ENCODE measurements at places on chromosomes 4 and X.
A peak's percentile ranks its signal among the peaks of the same experiment; 100 is the strongest.

DNA sequence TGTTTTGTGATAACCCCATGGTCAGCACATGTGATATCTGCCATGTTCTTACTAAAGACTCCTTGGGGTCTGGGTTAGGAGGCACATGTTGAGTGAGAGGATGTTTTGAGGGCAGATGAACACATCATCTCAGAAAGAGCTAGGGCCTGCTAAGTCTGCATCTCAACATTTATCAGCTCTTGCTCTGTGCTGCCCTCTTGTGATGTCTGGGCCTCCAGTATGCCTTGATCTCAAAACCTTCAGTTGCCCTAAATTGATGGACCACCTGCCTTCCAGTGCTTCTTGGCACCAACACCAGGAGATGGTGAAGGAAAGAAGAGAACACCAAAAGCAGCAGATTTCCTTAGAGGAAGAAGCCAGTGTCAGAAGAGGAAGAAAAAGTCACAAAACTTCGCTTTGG lies 22.5 kb downstream of the MID1 start:
- no peak for DNase-seq

DNA sequence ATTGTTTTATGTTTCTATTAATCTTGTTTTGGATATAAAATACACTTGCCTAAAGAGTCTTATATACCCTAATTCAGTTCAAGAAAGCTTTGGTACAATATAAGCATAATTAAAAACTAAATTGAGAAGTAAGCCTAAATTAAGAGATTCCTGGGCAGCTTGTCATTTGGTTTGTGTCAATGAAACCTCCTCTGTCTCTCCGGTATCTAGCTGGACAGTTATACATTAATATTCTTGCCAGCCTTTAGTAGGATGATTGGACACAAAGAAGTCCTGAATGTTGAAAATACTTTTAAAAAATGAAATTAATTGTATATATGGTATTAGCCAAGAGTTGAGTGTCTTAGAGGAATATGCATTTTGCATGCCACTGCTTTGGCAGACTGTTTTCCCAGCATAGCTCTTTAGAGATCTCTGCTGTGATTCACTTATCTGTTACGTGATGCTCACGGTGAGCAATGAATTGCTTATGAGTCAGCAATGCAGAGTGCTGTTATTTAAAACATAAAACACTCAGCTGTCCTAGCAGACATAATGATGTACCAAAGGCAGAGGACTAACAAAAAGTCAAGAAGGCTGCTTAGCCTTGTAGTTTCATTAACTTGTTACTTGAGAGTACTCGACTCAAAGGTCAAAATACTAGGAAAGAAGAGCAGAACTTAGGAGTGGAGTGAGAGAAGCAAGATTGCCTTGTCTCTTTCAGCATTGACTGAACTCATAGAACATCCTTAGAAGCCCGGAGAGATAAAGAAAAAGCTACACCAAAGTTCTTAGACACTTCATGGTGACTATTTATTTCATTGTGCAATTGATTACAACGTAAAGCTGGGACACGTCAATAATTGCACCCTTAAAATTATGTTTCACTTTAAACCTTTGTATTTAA lies 1296.1 kb upstream of the PCDH7 start:
- peak; percentile 15 for DNase-seq

- no peak for DNase-seq
Observed at GRCh38 chr4:37902212-37902611, 11.3 kb downstream of the TBC1D1 start.

- DNase-seq: peak; percentile 72
Observed at GRCh38 chr4:145230726-145231125, 50.3 kb upstream of the OTUD4 start.

DNA sequence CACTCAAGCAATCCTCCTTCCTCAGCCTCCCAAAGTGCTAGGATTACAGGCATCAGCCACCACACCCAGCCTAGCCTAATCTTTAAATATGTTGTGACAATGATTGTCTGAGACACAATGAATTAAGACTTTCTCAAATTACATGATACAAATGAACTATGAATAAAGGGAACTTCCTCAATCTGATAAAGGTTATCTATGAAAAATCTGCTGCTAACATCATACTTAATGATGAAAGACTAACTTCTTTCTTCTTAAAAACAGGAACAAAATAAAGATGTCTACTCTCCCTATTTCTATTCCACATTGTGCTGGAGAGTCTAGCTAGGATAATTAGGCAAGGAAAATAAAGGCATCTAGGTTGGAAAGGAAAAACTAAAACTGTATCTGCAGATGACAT lies 60.0 kb downstream of the PDHA1 start:
- DNase-seq: no peak

DNA sequence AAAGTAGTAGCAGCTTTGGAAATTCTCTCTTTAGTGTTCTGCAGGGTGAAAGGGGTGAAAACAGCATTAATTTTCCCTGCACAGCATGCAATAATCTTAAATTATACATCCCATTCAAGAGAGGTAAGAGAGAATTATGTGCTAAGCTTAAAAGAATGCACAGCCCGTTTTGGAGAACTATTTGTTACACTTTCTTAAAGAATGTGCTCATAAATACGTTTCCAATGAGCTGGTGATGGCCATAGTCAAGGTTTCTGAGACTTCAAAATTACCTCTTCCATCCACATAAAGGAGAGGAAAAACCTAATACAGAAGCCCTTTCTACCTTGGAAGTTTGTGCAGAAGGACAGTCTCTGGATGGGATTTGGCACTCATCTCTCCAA lies 766.7 kb upstream of the TENM3 start:
- peak; percentile 3 for DNase-seq

DNA sequence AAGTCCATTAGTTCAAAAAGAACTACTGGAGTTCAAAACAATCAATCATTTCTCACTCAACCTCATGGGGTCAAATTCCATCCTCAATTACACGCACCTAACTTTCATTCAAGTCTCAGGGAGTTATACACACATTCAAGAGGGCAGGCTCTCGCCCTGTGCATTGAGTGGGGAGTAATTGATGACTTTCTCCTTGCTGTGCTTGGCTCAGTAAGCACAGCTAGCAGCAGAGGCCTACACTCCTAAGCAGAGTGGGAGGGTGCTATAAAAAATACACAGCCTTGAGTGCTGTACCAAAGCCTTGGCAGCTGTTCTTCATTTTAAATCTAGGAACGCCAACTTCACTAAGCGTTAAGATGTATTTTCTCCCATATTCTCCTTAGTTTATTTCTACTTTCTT lies 958.3 kb upstream of the ADGRL3 start:
- no peak for DNase-seq

GRCh38 chrX:82658492-82658891 lies 849.6 kb upstream of the POU3F4 start:
- DNase-seq: no peak

DNA sequence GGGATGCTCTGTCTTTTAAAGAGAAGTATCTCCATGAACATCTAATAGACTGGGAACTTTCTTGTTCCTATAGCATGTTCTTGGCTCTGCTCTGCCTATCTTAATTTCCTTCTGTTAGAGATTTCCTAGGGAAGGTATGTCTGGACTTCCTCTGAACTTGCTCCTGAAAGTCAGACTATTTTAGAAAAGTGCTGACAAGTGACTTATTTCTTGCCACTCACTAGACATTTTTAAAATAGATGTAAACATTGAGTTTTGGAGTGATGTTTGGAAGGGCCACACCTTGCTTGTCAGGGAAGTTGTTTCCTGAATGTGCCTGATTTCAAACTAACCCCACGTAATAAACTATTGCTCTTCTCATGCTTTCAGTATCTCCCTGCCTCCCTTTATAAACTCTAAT lies 62.4 kb upstream of the ATP8A1 start:
- no peak for DNase-seq

GRCh38 chrX:139909712-139910111 lies 23.1 kb downstream of the ATP11C start:
- no peak for DNase-seq

DNA sequence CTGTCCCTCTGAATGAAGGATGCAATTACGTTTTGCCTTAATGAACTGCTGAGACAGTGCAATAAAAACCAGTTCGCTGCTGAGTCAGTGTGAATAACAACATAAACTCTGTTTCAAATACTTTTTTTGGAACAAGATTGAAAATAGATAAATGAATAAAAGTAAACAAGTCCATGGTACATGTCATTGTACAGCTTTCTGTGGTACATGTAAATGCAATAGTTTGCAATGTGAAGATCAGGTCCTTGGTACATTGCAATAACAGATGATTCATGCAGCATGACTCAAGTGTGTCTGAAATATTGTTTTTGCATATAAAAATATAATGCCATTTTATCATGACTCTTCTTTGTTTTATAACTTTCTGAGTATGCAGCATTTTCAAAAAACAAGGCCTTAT lies 193.4 kb upstream of the PACRGL start:
- peak; percentile 49 for DNase-seq

- no peak for DNase-seq
Observed at GRCh38 chrX:135596495-135596894, 76.0 kb downstream of the INTS6L start.

GRCh38 chr4:5322321-5322720 lies 271.0 kb downstream of the STK32B start:
- DNase-seq: no peak

DNA sequence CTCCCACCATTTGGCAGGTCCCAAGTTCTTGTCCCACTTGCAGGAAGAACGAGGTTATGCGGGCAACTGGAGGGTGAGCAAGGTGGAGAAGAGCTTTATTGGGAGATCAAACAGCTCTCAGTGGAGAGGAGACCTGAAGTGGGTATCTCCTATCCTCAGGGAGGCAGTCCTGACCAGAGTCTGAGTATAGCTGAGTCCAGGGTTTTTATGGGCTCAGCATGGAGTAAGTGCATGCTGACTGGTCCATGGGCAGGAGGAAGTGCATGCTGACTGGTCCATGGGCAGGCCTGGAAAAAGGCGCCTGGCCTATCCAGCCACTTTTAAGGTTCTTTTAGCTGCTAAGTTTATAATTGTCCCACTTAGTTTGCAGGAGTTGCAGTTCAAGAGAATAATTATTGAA lies 7.4 kb upstream of the HNRNPD start:
- no peak for DNase-seq

- DNase-seq: peak; percentile 17
Observed at GRCh38 chr4:124530464-124531077, 182.0 kb downstream of the ANKRD50 start.

DNA sequence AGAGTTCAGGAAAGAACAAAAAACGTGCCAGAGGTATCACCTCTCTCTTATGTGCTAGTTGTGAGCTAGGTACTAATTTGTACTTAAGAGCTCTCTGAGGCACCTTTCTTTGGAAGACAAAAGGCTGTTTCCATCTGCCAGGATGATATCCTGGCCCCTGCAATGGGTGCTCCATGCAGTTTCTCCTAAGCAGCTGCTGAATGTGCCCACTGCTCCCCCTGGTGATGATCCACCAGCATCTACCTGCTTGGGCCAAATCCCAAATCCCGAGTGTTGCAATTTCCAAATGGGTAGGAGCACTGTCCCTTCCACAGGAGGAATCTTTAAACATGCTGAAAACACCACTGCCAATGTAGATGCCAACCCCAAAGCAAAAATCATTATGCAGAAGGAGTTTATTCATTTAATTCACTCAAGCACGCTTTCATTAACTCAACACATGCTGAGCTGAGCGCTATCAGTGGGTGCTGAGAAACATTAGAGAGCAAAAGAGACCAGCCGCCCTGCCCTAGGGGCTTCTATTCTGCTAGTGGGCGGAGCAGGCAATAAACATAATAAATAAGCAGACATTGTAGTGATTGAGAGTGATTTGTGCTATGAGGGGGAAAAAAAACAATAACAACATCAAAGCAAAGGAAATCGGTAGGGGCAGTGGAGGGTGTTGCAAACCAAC lies 69.6 kb upstream of the C4orf50 start:
- no peak for DNase-seq

- DNase-seq: no peak
Observed at GRCh38 chr4:39699687-39700409, 1.9 kb downstream of the UBE2K start.

DNA sequence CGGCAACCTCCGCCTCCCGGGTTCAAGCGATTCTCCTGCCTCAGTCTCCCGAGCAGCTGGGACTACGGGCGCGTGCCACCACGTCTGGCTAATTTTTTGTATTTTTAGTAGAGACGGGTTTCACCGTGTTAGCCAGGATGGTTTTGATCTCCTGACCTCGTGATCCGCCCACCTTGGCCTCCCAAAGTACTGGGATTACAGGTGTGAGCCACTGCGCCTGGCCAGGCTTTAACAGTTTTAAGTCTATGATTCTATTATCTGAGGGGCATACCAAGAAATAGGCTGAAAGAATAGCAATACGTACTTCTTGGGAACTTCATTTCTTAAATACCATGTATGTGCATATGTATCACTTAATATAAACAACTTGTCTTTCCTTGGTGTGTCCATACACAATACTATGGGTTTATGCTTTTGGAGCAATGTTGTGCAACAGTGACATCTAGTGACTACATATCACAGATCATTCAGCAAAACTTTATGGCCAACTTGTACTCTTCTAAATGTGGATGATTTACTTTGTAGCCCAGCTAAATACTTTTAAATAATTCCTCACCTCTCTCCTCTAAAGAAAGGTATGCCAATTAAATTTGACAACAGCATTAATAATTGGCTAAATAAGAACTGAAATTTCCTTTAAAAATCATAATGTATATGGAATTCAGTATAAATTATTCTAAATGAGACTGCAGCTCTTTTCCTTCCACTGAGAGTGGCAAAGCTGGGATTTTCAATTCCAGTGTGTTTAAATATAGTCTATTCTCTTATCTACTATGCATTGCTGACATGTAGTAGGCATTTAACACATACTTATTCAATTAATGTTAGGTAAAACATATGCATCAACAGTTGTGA lies 10.4 kb downstream of the SLC9B1 start:
- DNase-seq: peak; percentile 19

GRCh38 chrX:25204182-25204581 lies 188.4 kb upstream of the ARX start:
- no peak for DNase-seq

- no peak for DNase-seq
Observed at GRCh38 chr4:142960867-142961644, 115.0 kb upstream of the INPP4B start.

- no peak for DNase-seq
Observed at GRCh38 chr4:28639747-28640146, 1779.1 kb downstream of the STIM2 start.

Measured in GM04503 (cell line).